HT1080 (cell line): ENCODE measurements at places on chromosomes 12 and 14. TPM values are rescaled to one million over a fixed set of nuclear protein-coding genes. Genes with fewer than 3 reads are reported as not detected.

- no peak for DNase-seq
Observed at GRCh38 chr14:61077951-61078720, 97.1 kb downstream of the SLC38A6 start.

DNA sequence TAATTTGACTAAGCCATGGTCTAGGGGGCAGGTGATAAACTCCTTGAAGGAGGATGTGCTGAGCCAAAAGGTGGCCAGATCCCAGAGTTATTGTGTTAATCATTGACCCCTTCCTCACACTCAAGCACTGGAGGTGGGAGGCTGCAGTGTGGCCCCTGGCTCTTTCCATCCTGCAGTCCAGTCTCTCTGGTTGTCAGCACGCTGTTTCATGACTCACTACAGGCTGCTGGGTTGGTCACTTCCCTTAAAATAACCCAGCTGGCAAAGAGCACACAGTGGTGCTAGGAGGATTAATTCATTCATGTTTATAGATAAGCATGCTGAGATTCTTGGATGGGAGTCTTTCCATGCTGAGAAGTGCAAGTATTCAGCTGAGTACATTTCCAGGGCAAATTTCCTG lies 228.9 kb downstream of the ANO2 start:
- DNase-seq = peak; percentile 15

DNA sequence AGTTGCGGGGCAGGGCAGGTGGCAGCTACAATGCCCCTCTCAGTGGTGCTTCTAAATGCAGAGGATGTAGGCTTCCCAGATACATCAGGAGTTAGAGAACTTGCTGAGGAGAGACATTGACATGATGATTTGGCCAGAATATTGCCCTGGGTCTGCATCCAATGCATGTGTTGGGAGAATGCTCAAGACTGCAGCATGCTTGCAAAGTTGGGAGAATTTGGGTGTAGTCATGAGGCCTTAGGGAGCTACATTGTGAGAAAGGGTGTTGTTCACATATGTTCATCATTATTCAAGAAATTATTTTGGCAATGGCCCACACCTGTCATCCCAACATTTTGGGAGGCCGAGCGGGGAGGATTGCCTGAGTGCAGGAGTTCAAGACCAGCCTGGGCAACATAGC lies 149.9 kb downstream of the SAMD4A start:
- DNase-seq = no peak

GRCh38 chr12:65946821-65947220 lies 122.5 kb downstream of the HMGA2 start:
- no peak for DNase-seq

- no peak for DNase-seq
Observed at GRCh38 chr12:27779416-27779919, 565 bp upstream of the KLHL42 start.

DNA sequence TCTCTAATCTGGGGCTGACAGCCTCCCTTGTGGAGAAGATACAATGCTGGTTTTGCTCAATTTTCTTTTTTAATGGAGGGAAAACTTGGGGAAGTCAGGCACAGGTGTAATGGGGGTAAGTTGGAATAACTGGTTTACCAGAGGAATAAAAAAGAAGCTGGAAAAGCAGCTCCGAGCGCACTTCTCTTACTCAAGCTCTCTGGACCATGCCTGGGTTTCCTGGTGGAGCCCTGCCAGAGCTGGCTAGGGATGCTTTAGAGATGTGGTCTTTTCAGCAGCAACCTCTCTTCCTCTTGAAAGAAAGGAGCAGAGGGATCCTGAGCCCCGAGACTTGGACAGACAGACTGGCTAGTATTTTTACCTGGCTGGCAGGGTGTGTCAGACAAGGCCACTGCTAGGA lies 3.9 kb upstream of the KCNA5 start:
- DNase-seq = no peak

DNA sequence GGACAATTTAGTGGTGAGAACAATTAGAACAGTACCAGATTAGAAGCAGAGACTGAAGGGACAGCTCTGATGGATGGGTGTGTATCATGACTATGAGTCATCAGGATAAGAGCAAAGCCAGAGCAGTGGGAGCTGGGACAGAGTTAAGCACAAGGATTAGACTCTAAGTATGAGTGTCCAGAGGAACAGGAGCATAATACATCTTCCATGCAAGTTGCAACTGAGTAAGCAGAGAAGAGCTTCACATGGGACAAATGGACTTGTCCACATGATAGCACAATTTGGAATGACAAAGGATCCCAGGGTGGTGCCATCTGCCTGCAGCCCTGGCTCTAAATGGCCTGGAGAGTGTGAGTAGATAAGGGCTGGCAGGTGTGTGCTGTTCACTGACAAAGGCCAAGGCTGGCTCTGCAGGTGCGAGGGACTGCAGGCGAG lies 226.4 kb upstream of the CAND1 start:
- DNase-seq = peak; percentile 32

DNA sequence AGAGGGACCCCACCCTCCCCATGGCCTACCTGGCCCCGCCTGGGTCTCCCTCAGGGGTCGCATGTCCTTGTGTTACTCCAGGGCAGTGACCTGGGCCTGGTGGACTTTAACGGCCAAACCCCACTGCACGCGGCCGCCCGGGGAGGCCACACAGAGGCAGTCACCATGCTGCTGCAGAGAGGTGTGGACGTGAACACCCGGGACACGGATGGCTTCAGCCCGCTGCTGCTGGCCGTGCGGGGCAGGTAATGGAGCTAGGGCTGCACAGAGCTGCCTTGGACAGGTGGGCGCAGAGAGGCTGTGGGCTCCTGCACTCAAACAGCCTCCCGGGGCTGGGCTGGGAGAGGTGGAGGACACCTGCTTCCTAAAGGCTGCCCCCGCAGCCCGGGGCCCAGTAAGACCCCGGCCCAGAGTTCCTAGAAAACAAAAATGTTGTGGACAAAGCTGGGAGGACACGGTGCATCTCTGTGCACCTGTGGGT lies 21.6 kb downstream of the ASPG start:
- DNase-seq = no peak

DNA sequence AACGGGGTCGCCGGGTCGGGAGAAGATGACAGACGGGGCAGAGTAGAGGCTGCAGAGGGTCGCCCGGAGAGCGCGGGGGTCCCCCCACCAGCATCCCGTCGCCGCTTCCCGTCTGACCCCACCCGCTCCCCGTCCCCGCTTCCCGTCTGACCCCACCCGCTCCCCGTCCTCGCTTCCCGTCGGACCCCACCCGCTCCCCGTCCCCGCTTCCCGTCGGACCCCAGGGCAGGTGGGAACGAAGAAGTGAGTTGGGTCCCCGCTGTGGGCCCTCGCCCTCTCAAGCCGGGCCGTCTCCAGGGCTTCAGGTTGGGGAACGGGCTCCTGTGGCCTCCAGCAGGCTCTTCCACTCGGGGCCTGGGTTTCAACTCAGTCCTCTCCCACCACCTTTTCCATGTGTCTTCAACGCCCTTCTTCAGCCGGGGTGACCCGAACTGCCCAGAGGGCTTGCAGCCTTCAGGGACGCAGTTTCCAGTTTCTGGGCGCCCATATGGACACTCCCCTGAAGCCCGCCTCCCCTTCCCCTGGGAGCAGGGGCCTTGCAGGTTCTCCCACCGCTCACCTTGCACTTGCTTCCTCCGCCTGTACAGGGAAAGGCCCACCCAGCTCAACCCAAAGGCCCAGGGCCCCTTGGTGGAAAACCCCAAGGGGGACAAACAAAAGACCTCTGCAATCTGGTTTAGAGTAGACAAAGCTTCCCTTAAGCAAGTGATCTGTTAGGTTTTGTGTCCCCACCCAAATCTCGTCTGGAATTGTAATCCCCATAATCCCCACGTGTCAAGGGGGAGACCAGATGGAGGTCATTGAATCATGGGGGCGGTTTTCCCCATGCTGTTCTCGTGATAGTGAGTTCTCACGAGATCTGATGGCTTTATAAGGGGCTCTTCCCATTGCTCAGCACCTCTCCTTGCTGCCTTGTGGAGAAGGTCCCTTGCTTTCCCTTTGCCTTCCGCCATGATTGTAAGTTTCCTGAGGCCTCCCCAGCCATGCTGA lies 66.5 kb downstream of the TNFAIP2 start:
- DNase-seq = no peak

GRCh38 chr12:26429070-26429691 lies 233.8 kb downstream of the SSPN start:
- DNase-seq = no peak

GRCh38 chr12:102702447-102703114 lies 214.5 kb downstream of the PAH start:
- peak; percentile 35 for DNase-seq

DNA sequence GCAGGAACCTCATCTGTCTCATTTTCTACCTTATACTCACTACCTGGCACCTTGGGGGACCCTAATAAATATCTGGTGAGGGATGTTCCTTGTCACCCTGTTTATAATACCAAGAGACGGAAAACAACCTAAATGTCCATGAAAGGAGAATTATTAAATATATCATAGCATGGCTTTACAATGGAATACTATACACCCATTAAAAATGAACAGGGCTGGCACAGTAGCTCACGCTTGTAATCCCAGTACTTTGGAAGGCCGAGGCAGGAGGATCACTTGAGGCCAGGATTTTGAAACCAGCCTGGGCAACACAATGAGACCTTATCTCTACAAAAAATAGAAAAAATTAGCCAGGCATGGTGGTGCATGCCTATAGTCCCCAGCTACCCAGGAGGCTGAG lies 34.3 kb upstream of the SPPL3 start:
- DNase-seq = no peak

DNA sequence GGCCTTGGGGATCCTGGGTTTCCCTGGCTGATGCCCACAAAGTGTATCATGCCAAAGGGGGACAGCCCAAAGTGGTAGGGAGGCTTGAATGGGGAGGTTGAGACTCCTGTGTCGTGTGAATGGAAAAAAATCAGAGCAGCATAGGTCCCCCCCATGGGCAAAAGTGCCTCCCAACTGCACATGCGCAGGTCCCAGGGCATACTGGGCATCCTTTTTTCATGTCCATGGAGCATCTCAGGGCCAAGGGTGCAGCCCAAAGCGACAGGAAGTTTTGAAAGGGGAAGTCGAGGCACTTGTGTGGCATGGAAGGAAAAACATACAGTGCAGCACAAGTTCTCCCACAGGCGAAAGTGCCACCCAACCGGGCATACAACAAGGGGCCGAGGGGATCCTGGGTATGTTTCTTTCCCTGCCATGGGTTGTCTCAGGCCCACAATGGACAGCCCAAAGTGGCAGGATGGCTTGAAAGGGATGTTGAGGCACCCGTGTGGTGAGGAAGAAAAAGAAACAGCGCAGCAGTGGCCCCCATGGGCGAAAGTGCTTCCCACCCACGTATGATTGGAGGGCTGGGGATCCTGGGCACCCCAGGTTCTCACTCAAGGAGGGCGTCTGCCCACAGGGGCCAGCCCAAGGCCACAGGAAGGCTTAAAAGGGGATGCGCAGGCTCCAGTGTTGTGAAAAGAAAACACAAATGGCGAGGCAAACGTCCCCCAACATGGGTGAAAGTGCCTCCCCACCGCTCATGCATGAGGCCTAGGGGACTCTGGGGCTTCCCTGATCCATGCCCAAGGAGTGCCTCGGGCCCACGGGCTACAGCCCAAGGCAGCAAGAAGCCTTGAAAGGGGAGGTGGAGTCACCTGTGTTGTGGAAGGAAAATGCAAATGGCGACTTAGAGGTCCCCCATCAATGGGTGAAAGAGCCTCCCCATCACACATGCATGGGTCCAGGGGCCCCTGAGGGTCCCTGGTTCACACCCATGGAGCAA lies 573.7 kb downstream of the ALG10 start:
- no peak for DNase-seq

GRCh38 chr14:100487304-100487703 lies 99.9 kb downstream of the BEGAIN start:
- DNase-seq = no peak

GRCh38 chr12:101813117-101813516 lies 17.6 kb downstream of the GNPTAB start:
- no peak for DNase-seq

- no peak for DNase-seq
Observed at GRCh38 chr12:66863276-66863675, 184.4 kb upstream of the GRIP1 start.

DNA sequence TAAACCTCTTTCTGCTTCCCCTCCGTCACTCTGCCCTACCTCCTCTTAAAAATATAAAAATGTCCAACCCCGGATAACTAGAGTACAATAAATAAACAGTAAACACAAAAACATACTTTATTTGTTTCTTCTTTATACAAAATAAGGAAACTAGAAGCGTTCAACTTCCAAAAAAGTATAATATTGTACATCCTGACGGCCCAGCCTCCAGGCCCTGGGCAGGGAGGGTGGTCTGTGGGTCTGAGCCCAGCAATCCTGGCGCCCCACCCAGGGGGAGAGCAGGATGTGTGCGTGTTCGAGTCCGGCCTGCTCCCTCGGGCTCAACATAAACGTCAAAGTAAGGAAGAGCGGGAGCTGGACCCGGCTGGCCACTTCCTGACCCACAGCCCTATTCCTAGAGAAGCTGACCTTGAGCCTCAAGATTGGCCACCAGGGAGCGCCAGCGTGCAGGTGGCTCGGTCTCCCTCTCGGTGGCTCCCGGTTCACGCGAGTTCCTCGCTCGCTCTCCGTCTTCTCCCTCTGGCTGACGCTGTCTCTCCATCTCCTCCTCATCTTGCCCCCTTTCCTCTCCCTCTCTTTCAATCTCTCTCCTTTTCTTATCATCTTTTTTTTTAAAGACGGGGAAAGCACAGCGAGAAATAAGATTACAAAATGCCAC lies 9.4 kb downstream of the LHX5 start:
- peak; percentile 68 for DNase-seq

DNA sequence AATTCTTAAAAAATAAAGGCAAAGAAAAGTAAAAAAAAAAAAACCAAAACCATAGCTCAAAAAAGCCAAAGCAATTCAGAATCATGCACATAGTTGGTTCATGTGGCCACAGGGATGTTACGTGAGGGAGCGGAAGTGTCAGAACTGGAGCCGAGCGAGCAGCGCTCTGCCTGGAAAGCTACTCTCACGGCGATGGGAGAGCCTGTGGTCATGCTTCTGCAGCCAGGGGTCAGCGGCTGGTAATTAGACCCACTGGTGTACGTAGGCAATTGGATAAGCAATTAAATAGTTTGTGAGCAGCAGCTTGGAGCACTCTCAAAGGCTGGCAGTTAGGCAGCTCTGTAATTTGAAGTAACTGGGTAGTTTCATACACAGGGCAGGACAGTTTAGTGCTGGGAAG lies 58.1 kb downstream of the TRHDE start:
- peak; percentile 17 for DNase-seq

GRCh38 chr12:128911861-128912260 lies 58.6 kb downstream of the GLT1D1 start:
- DNase-seq = no peak

DNA sequence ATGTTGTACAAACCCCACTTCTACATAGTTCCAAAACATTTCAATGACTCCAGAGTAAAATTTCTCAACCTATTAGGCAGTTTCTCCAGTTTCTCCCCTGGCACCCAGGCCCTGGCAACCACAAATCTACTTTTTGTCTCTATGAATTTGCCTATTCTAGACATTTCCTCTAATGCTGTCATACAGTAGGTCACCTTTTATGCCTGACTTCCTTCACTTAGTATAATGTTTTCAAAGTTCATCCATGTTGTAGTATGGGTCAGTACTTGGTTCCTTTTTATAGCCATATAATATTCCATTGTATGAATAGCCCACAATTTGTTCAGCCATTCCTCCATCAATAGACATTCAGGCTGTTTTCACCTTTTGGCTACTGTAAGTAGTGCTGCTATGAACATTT lies 67.0 kb downstream of the SPRING1 start:
- DNase-seq = no peak

SLCO1B1 gene
- 0.07 TPM in 1 of 2 replicates, not detected in the other for total RNA-seq

CAPZA3 gene
- not detected in 2 replicates for total RNA-seq

TAS2R13 gene
- 0.13 and 0.42 TPM in 2 replicates for total RNA-seq

PRIMA1 gene
- total RNA-seq = 0.18 TPM in 1 of 2 replicates, not detected in the other

SLCO1C1 gene
- total RNA-seq = not detected in 2 replicates

AHNAK2 gene
- total RNA-seq = 52.6 and 54.6 TPM in 2 replicates

SYNDIG1L gene
- not detected in 2 replicates for total RNA-seq

KRT86 gene
- 1.2 TPM in 2 replicates for total RNA-seq

TMEM132C gene
- total RNA-seq = not detected in 2 replicates

OR11H6 gene
- total RNA-seq = not detected in 2 replicates

CD27 gene
- total RNA-seq = not detected in 2 replicates

PTCSC3 gene
- not detected in 2 replicates for total RNA-seq

ADAMTS20 gene
- total RNA-seq = 0.03 TPM in 1 of 2 replicates, not detected in the other
